ENCODE measurements at places on chromosomes 12 and 14.

DNA sequence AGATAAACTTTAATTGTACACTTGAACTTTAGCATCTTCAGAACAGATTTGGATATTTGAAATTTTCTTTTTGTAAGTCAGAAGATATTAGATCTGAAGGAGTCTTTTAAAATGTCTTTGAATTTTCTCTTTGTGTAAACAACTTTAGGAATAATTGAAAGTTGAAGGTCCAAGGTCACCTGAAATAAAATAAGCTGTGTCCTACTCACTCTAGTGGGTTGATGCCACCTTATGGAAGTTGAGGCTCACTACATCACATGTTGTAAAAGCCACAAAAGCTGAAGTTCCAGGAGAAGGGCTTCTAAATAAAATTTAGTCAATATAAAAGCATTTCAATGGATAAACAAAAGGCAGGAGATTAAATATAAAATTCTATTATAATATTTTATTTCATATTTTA is 122.0 kb upstream of the ATXN7L3B start:
- DNase-seq = no peak

- no peak for DNase-seq
These were observed 44.5 kb downstream of the LRRC9 start for GRCh38 chr14:59964251-59965007.

DNA sequence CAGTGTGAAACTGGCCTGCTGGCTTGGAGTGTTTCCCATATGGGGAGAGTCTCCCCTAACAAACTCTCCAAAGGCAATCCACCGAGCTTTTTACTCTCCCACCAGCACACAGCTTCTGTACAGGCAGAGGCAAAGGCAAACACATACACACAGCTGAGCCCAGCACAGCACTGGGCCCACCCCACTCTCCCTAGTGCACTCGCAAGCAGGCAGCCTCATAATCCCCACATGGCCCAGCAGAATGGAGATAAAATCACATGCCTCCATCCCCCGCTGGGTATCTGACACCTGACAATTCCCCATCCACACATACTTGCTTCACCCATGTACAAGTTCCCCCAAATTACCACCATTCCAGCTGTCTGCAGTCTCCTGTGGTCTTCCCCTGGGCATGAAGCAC is 3.4 kb downstream of the HOXC12 start:
- no peak for DNase-seq

DNA sequence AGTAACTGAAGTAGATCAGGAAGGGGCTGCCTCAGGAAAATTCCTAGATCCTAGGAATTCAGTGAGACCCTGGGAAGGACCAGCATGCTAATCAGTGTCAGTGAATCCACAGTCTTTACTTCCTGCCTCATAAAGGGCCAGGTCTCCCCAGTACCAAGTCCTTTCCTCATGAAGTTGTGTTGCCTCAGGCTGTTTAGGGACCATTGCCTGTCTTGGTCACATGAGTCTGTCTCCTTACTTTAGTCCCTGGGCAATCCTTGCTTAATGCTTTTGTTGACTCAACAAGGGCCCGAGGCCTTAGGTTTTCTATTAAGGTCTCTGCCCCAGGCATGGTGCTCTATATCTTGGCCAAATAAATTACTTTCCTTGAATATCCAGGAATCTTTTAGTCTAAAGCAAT is 16.1 kb upstream of the ATF1 start:
- DNase-seq = no peak

GRCh38 chr12:93106910-93107309 is 177.8 kb upstream of the EEA1 start:
- DNase-seq = no peak

GRCh38 chr14:20387576-20387975 is 25.7 kb downstream of the TEP1 start:
- no peak for DNase-seq

GRCh38 chr12:126784328-126784921 is 1482.5 kb upstream of the TMEM132C start:
- no peak for DNase-seq

DNA sequence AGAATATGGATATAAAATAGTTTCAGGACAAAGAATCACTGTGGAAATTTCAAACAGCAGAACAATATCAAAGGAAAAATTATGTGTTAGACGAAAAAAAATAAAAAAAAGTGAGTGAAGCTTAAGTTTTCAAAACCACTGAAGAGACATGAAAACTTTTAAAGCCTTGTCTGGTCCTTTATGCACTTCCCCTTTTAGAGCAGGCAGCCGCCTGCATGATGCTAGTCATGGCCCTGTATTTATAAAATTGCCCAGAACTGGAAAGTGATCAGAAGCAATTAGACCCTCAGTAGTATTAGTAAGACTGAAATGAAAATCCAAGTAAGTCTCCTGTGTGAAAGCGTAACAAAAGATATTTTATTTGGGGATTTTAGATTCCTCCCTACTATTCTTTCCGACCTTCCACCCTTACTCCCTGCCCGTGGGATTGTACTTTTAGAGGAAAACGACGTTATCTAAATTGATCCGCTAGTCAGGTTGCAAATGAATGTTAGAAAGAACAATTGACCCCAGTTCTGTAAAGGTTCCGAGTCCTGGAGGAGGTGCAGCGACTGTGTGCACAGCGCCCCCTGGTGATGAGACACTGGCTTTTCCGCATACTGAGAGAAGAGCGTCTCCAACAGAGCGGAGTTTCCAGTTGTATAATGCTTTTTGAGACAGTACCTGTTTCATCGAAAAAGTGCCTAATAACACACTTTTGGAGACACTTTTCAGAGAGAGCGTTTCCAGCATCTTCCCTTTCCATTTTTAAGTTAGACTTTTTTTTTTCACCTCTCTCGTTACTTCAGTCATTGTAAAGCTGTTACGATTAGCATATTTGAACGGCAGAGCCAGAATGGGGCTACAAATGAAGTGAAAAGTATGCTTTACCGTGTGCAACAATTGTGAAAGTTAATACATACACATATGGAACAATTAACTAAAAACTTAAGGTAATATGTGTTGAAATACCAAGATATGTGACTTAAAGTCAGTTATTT is 12.4 kb downstream of the MGST1 start:
- no peak for DNase-seq

- peak; percentile 5 for DNase-seq
These were observed 72.4 kb downstream of the TTC9 start for GRCh38 chr14:70714055-70714550.

DNA sequence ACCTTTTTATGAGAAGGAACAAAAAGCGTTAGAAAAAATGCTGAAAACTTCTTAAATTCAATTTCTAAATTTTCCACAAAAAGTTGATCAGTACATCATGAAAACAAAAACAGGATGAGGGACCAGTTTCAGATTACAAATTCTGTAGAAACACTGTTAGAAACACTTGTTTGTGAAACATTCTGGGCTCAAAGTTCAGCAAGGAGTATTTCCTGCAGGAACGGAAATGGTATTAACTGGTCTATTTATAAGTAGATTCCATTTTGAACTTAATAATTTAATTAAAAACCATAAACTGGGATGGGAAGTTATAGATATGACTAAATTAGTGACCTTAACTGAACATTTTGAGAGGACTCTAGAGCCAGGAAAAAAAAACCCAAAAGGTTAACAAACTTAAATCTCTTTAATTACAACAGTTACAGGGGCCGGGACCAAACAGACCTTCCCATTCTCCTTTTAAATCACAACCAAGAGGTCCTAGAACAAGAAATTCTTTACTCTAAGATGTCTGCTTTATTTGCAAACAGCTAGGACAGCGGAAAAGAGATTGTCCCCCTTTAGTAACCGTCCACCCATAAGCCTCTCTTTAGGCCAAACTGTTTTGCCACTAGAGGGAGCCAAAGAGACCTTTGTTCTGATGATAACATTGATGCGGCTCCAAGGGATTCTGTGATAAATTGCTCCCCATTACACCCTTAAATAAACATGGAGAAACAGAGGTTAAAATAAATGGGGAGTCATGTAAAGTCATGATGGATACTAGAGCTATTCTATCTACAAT is 69.0 kb upstream of the RERGL start:
- no peak for DNase-seq

- DNase-seq = no peak
These were observed 83.3 kb downstream of the PRKCH start for GRCh38 chr14:61404637-61405036.

Measured in stimulated activated CD8-positive, alpha-beta memory T cell treated with anti-CD3 and anti-CD28 coated beads, Interleukin-7, amount 100 ng/mL, for 24 hours (primary cell).